ENCODE measurements at places on chromosomes 2 and 18. TPM values are rescaled to one million over a fixed set of nuclear protein-coding genes. Genes with fewer than 3 reads are reported as not detected.

Gene HOXD9
- total RNA-seq: not detected

Gene PLEKHH2
- 14.0 TPM for total RNA-seq

Gene ZNF514
- total RNA-seq: 14.2 TPM

Gene ADCY3
- total RNA-seq: 33.0 TPM

Gene PAX8
- total RNA-seq: 0.51 TPM

Gene DNAH6
- total RNA-seq: under 0.01 TPM
